NCI-H2171 (cell line): ENCODE measurements at places on chromosomes 7 and 10.
A peak's percentile ranks its signal among the peaks of the same experiment; 100 is the strongest.

DNA sequence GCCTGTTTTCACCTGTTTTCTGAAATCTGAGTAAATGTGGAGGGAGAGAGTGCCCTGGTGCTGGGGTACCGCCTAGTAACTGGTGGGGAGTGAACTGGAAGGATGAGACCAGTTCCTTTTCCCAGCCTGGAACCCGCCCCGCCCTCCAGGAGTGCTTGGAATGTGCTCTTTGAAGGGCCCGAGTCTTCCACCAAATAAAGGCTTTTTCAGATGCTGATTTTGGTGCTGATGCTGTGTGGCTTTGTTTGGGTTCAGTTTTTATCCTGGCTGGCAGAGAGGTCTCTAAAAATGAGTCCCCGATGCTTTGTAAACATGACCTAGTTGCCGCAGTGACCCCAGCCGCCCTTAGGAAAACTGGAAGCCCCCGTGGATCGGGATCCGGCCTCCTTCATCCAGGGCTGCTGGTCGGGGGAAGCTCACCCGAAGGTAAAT, 25.9 kb downstream of the FOXK1 start:
- no peak for DNase-seq

DNA sequence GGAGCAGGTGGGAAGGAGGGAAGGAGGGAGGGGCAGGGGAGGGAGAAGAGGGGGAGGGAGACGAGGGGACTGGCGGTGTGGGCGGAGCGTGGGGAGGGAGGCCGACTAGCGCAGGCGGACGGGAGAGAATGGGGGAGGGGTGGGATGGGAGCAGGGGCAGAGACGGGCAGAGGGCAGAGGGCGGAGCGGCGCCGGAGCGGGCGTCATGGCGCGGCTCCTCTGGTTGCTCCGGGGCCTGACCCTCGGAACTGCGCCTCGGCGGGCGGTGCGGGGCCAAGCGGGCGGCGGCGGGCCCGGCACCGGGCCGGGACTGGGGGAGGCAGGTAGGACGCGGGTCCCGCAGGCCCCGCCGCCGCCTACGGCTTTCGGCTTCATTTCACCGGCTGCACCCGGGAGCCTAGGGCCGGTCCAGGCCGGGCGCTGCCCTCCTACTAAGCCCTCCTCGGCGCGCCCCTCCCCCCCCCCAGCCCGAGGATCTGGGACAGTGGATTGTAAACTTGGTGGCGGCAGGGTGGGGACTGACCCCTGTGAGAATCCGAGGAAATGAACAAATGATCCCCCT, at the start of gene MSRB2:
MSRB2 (plus strand) TSS at position 176 of the 562 bp plus-strand sequence; CDS start at position 206, 30 bp downstream.
- peak; percentile 73 for DNase-seq

DNA sequence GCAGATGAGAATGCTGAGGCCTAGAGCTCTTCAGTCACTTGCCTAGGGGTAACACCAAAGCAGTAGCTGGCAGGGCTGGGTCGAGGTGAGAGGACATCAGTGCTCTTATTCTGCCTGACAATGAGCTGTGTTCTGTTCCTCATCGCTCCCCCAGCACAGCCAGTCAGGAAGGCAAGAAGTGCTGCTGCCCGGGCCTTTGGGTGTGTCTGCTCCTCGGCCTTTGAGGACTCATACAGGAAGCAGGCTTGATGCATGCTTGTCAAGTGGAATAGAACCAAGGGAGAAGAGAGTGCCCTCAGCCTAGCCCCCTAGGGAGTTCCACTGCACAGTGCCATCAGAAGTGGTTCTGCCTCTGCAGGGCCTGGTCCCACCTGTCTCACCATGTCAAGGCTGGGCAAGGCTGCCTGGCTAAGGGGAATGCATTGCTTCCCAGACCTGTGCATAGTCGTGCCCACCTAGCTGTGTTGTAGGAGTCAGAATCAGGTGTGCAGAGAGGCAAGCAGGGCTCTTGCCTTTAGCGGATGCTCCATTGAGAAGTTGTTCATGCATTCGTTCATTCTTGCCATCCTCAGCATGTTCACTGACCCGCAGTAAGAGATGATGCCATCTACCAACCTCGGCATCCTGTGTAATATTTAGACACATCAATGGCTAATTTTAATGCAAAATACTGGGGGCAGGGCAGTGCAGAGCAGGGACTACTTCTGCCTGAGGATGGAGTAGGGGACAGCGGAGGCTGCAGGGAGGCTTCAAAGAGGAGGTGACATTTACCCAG, 156.6 kb downstream of the RPS24 start:
- DNase-seq, result no peak

- DNase-seq, result no peak
Measured at GRCh38 chr10:7006566-7006965, 404.3 kb downstream of the SFMBT2 start.

DNA sequence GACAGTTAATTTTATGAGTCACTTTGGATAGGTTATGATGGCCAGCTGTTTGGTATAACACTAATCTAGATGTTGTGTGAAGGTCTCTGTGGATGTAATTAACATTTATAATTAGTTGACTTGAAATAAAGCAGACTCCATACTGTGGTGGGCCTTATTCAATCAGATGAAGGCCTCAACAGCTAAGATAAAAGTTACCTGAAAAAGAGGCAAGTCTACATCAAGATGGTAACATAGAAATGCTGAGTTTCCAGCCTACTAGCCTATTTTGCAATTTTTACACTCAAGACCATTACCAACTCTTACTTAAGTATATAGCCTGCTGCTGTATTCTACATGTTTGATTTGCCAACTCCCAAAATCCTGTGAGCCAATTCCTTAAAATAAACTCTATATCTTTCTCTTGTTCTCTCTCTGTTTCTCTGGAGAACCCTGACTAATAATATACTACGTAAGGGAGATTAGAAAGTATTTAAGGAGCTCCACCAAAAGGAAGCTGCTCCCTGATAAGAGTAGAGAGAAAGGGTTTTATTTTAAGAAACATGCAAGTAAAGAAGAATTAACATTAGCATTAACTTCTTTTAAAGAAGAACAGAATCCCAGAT, 42.7 kb downstream of the ZNF438 start:
- DNase-seq, result no peak

DNA sequence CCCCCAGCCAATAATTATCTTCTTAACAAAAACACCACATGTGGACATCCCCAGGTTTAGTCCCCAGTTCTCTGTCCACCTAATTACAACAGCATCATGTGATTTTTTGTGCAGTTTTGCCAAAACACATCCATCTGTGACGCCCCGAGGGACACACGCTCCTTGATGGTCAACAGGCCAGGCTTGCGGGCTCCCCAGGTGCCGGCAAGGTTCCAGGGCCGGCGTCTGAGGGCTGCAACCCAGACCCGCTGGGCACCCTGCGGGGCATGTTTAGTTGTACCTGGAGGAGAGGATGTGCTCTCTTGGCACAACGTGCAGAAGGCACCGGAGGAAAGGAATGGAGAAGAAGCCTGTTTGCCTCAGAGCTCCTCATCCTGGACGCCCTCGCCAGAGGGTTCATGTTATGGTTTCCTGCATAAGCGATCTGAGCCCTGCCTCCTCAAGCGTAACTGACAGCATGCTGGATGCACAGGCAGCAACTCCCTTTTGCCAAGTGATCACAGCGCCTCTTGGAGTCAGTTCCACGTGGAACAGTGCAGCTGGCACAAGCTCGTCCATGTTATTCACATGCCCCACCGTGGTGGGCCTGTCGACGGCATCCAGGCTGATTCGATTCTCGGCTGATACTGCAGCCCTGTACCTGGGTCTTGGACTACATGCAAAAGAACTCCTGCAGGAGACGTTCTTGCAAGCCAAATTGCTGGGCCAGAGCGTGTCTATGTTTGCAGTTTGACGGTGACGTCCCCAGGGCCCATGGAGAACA, 41.6 kb downstream of the JAKMIP3 start:
- DNase-seq, result no peak

DNA sequence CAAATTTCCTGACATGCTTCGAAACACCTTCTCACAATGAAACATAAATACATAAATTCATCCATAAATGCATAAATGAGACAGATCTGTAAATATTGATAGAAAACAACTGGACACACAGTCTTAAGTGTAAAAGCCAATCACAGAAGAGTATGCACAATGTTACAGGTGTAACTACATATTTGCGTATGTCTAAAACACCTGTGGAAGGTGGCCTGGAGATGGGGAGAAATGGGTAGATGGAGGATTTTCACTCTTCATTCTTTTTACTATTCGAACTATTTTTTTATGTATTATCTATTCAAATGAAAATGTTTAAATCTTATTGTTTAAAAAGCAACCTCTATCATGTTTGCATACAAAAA, 860 bp downstream of the IQUB start:
- DNase-seq, result no peak

GRCh38 chr10:46277840-46278239, 9.0 kb upstream of the ANTXRL start:
- no peak for DNase-seq

GRCh38 chr7:108570146-108570755, 577 bp downstream of the DNAJB9 start:
- peak; percentile 21 for DNase-seq

- DNase-seq, result no peak
Measured at GRCh38 chr7:27210441-27211083, 10.7 kb upstream of the HOXA13 start.

DNA sequence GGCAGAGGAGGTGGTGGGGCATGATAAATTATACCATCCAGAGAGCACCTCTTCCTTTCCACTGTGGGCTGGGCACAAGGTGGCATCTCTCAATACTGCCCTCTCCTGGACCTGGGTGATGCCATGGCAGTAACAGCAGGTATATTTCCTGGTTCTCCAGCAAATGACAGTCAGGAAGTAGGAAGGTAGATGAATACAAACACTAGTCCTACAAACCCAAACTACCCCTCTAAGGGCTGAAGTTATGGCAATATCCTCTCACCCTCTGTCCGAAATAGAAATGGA, 1004.9 kb downstream of the KCNMA1 start:
- no peak for DNase-seq

- peak; percentile 34 for DNase-seq
Measured at GRCh38 chr7:87219545-87220025, at the start of gene TMEM243. Gene TMEM243, minus strand, starts transcription at chr7:87219732. Its CDS starts 229 bp downstream, at chr7:87219503.

GRCh38 chr10:78512205-78512550, 478.5 kb downstream of the RPS24 start:
- no peak for DNase-seq

GRCh38 chr7:134297489-134297888, 19.2 kb downstream of the SLC35B4 start:
- no peak for DNase-seq

GRCh38 chr10:125027871-125028869, 86.2 kb downstream of the ZRANB1 start:
- no peak for DNase-seq

- no peak for DNase-seq
Measured at GRCh38 chr7:5387711-5388245, 35.9 kb downstream of the TNRC18 start.

GRCh38 chr7:143323653-143324052, 7.7 kb downstream of the CLCN1 start:
- DNase-seq, result no peak

DNA sequence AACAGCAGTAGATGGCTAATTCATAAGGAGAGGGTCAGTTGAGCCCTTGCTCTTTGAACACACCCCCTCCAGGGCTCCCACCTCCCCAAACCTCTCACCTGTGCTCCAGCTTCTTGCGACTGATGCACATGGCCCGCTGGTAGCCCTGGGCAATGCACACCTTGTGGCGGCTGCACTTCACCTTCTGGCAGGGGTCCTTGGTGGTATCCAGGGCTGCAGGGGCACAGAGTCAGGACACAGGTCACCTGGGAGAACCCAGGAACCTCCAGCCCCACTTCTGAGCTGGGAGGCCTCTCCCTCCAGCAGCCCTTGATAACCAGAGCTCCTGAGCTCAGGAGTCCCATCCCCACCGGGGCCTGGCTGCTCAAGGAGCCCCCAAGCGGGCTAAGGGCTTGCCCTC, 16.3 kb downstream of the SPOCK2 start:
- no peak for DNase-seq

- no peak for DNase-seq
Measured at GRCh38 chr10:133337370-133337725, 652 bp upstream of the CALY start.

DNA sequence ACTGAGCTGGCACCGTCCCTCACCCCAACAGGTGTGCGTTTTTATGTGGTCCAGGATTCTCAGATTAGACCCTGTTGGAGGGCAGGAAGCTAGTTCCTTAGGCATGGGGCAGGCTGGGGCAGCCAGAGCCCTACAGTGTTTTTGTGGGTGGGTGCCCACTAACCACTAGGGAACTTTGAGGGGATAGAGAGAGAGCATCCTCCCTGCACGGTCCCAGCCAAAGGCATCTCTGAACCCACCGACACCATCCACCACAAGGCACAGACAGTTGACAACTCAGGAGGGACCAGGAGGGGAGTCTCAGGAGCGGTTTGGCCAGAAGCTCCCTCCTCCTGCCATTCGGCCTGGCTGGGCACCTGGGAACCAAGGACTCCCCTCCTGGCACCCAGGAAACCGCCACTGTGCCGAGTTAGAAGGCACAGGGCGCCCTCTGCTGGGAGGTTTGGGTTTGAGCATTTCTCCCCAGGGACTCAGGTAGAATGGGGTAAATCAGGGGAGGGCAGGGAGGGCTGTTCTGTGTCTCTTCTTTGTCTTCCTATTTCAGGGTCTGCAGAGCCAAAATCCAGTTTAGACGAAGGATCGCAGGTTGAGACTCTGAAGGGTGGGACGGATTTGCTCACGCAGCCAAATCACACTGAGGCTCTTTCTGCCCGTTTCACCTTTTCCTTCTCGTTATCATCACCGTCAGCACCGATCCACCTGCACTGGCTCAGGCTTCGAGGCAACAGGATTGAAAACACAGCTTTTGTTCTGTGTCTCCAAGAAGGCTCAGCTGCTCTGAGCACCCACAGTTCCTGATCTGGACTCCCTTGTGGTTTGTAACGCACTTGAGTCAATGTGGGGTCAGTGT, 84.8 kb upstream of the COL13A1 start:
- peak; percentile 13 for DNase-seq
